Prostate gland (tissue), 2 donors: ENCODE measurements at places on chromosomes 1 and 21.
A peak's percentile ranks its signal among the peaks of the same experiment; 100 is the strongest.

DNA sequence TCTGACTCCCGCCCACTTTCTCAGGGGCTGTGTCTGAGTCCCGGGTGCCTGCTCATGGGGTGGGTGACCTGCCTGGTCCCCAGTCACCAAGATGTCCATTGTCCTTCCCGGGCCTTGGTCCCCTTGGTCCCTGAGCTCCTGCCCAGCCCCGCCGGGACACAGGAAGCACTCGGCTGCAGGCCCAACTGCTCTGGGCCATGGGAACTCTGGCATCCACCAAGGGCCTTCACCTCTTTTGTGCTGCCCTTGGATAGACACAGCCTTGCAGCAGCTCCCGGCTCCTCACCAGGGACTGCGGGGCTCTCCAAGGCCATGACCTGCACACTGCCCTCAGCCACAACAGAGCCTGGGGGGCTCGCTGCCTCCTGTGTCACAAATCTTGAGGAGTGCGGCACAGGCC, 22.1 kb upstream of the MX1 start:
- DNase-seq = no peak

- DNase-seq = no peak
These were observed 62.2 kb upstream of the ATP1B1 start for GRCh38 chr1:169044296-169044695.

GRCh38 chr1:45206808-45207623, 611 bp upstream of the ZSWIM5 start:
- peak; percentile 9 for DNase-seq

DNA sequence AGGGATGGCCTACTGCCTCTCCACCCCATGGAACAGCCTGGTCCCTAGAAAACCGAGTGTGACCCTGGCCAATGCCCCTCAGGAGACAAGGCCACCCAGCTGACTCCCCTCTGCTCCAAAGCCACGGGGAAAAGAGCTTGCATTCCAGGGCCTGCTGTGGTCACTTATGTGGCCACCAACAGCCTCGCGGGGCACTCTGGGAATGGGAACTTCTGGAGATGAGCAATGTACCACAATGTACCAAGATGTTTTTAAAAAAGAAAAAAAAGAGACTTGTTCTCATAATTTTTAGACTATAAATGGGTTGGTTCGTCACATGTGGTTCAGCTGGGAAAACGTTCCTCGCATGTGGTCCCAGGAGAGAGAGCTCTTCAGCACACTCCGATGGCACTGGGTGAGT, 62.8 kb downstream of the SLC66A1 start:
- DNase-seq = no peak

- DNase-seq = no peak
These were observed 94.0 kb upstream of the RAB3GAP2 start for GRCh38 chr1:220366269-220366668.

DNA sequence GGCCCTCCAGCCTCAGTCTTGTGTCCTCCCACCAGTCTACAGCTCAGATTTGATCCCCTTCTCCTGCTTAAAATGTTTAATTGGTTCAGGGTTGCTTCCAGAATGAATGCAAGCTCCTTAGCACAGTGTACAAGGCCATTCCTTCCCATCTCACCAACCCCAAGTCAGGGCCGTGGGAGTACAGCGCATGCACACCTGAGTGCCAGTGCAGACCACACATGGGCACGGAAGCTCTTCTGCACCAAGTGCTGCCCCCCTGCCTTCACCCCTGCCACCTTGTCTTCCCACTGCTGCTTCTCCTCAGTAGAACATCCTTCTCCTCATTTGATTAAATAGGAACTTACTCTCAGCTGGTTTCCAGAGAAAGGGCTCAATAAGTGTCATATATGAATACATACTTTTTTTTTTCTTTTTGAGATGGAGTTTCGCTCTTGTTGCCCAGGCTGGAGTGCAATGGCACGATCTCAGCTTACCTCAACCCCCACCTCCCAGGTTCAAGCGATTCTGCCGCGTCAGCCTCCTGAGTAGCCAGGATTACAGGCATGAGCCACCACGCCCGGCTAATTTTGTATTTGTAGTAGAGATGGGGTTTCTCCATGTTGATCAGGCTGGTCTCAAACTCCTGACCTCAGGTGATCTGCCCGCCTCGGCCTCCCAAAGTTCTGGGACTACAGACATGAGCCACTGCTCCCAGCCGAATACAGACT, 9.3 kb downstream of the PMF1 start:
- DNase-seq = no peak

DNA sequence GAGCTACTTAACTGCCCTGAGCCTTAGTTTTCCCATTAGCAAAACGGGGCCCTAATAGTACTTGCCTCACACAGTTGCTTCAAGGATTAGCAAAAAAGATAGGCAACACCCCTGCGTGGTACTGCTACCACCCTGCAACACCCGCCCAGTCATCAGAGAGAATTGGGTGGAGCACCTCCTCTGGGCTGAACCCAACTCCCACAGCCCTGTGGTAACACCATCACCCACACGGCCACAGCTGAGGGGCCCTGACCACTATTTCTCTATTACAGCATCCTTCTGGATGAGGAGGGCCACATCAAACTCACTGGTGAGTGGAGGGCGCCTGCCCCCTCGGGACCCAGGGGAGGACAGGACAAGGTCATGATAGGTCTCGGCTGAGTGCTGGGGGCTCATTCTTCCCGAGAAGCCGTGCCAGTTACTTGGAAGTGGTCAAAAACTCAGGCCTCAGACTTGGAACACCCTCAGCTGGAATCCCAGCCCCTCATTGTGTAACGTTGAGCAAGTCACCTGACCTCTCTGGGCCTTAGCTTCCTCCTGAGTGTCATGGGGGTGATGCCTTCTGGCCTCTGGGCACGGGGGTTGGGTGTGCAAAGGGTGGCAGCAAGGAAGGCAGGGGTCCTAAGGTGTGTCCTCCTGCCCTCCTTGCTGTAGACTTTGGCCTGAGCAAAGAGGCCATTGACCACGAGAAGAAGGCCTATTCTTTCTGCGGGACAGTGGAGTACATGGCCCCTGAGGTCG, 24.6 kb downstream of the RPS6KA1 start:
- DNase-seq = no peak

GRCh38 chr21:39867198-39867650, at the start of gene PCP4:
PCP4 (plus strand) TSS chr21:39867438; CDS start chr21:39867502, 64 bp downstream.
- peak; percentile 58 for DNase-seq

GRCh38 chr1:116561563-116561962, 9.3 kb downstream of the CD58 start:
- no peak for DNase-seq

- no peak for DNase-seq
These were observed 513.2 kb upstream of the ADGRL2 start for GRCh38 chr1:81287411-81288080.

- DNase-seq = no peak
These were observed 136.6 kb downstream of the PLXNA2 start for GRCh38 chr1:208107425-208108212.

DNA sequence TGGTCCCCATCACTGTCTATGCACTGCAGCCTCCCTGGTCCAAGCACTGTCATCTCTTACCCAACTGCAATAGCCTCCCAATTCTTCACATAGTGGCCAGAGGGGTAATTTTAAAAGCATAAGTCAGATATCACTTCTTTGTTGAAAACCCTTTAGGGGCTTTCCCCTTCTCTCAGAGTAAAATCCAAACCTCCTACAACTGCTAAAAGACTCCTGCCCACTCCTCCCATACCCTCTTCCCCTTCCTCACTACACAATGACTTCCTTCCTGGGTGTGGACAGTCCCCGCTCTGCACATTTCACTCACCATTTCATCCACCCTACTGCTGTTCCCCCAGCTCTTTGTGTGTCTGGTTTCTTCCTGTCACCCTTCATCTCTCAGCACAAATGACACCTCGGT, 8.3 kb downstream of the MCOLN2 start:
- no peak for DNase-seq

GRCh38 chr1:224339442-224340033, 9.6 kb upstream of the NVL start:
- no peak for DNase-seq

DNA sequence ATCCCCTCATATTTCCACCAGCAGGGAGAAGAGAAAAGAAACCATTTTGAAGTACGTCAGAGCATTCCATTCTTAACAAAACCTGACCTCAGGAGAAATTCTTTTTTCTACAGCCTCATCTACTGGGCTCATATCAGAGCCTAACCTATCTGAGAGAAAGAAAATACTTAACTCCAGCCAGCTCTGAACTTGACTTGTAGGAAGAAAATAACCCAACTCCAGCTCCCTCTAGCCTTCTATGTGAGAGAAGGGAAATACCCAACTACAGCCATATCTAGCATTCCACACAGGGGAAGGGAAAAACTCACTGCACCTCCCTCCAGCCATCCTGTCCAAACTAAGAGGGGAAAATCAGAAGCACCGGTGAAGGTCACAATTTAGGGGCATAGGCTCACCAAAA, 57.7 kb downstream of the SPATA6 start:
- no peak for DNase-seq

- DNase-seq = no peak
These were observed 8.2 kb downstream of the GTF2B start for GRCh38 chr1:88883156-88883555.

GRCh38 chr1:12153181-12153785, 13.5 kb upstream of the TNFRSF1B start:
- no peak for DNase-seq

DNA sequence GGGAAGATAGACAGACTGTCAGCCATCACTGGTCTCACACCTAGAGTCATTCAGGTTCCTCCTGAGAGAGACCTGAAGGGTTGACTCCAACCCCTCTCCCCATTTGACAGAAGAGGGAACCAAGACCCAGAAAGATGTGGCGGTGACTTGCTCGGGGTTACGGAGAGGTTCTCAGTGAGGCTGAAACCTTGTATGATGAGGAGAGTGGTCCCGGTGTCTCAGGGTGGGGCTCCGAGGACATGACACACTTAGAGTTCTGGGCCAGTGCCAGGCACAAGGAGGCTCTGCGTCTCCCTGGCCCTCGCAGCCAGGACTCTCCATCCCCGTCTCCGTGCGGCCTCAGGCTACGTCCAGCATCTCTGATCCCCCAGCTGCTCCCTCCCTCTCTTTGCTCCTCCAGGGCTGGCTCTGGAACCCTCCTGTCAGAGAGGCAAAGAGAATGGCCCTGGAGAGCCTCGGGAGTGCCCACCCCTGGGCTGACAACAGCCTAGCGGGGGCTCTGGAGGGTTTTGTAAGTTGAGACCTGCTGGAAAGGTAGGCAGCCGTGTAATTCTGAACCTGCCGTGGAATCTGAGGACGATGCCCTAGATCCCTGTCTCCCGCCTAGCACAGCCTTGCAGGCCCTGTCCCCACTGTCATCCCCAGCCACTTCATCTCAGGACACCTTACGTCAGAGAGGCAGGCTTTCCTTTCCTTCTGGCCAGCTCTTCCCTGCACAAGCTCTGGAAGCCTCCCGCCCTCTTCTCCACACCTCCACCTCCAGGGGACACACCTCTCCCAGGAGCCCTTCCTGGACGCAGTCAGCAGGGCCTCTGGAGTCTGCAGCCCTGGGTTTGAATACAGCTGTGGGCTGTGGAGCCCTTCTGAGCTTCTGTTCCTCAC, 4.1 kb downstream of the EFHD2 start:
- DNase-seq = no peak

DNA sequence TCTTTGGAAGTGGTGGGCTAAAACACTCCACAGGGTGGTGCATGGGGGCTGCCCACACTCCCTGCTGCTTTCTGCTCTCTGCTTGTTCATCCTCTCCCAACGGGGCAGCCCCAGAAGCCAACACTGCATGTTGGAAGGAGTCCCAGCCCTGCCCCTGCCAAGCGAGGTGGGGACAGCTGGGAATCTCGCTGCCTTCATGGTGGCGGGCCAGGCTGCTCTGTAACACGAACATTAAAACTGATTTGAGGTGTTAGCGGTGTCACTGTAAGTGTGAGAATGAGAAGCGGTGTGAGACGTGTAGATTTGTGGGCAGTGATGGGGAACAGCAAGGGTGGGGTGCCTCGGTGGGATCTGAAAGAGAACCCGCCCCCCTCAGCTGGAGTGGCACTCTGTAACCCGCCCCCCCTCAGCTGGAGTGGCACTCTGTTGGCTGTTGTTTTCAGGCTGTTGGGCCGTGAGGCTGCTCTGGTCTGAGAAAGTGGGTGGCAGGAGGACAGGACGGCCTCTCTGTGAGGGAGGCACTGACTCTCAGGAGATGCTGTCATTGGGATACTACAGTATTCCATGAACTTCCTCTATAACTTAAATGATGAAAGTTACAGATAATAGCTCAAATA, 80.9 kb downstream of the PCBP3 start:
- no peak for DNase-seq

DNA sequence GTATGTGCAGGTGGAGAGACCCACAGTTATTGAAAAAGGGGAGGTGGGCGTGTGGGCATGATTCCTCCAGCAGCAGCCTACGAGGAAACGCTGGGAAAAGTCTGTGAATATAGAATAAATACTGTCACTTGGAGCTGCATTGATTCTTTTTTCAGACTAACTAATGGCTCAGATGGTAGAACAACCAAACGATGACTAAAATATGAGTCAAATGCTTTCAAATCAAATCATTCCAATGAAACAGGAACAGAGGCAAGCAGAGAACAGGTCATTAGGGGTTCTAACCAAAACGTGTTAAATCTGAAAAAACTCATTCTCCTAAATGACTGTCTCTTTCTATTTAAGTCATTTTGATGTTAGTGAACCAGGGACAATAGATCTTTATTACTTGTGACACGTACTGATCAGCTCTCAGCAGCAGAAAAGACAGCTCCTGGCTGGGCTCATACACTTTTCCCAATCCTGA, 35.1 kb upstream of the SEC16B start:
- DNase-seq = no peak

GRCh38 chr1:246837418-246838117, 94.2 kb downstream of the AHCTF1 start:
- no peak for DNase-seq

DNA sequence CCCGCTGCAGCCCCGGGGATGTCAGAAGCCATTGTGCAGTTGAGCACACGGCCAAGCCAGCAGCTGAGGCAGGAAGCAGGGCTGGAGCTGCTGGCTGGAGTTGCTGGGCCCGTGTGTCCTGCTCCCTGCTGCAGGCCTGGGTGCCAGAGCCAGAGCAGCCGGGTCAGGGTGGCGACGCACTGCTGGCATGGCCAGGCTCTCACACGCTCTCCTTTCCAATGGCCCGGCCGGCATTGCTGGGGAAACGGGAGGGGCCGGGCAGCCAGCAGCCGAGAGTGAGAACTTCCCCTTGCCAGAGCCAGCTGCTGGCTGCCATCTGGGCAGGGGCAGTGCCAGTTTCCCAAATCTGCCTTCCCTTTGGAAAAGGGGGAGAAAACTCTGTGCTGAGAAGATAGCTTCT, 82.4 kb upstream of the PROX1 start:
- no peak for DNase-seq

DNA sequence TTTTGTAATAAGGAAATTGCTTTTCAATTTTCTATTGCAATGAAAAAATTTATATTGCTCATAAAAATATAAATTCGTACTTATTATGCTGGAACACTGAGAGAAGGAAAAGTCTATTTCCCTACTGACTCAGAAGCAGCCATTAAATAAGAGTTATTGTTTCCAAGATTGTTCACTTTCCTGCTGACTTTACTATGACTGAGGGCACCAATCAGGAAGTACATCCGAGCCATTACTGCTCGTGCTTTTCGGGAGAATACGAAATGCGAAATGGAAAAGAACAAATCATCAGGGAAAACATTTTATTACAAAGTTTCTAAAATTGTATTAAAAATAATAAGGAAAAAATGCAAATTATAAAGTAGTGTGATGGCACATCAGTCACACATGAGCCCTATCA, 204.8 kb downstream of the AKT3 start:
- no peak for DNase-seq
